Colonic mucosa (tissue), 4 donors: ENCODE measurements at places on chromosomes 12 and 14. TPM values are rescaled to one million over a fixed set of nuclear protein-coding genes. Genes with fewer than 3 reads are reported as not detected.
A peak's percentile ranks its signal among the peaks of the same experiment; 100 is the strongest.

The COL2A1 gene
- total RNA-seq, result 1.3 TPM

The PZP gene
- total RNA-seq, result not detected

- H3K4me3 ChIP-seq, result no peak overlapping the region
- DNase-seq, result no peak
- H3K4me1 ChIP-seq, result no peaks in the 10 kb centered on the region
- H3K36me3 ChIP-seq, result no peaks in the 10 kb centered on the region
- H3K27ac ChIP-seq, result no peak overlapping the region
Measured at GRCh38 chr12:103912069-103912468, 18.1 kb upstream of the HSP90B1 start.

GRCh38 chr14:92563359-92563758 is 49.8 kb downstream of the RIN3 start:
- H3K4me1 ChIP-seq, result no peaks in the 10 kb centered on the region
- DNase-seq, result no peak
- no peaks in the 10 kb centered on the region for H3K36me3 ChIP-seq
- H3K27me3 ChIP-seq, result no peaks in the 10 kb centered on the region

- H3K4me3 ChIP-seq, result no peak overlapping the region
- H3K36me3 ChIP-seq, result no peaks in the 10 kb centered on the region
Measured at GRCh38 chr14:103164779-103165178, 41.5 kb downstream of the TNFAIP2 start.

GRCh38 chr14:92568621-92569479 is 55.3 kb downstream of the RIN3 start:
- no peak overlapping the region for H3K4me3 ChIP-seq
- no peaks in the 10 kb centered on the region for H3K27me3 ChIP-seq
- no peaks in the 10 kb centered on the region for H3K36me3 ChIP-seq
- no peak for DNase-seq

- H3K27me3 ChIP-seq, result no peaks in the 10 kb centered on the region
- H3K4me1 ChIP-seq, result no peaks in the 10 kb centered on the region
- no peak for DNase-seq
- H3K4me3 ChIP-seq, result no peak overlapping the region
Measured at GRCh38 chr14:32121536-32121935, 44.4 kb downstream of the ARHGAP5 start.

- peak; percentile 29 for DNase-seq
- H3K36me3 ChIP-seq, result no peaks in the 10 kb centered on the region
- H3K4me1 ChIP-seq, result no peaks in the 10 kb centered on the region
- H3K27ac ChIP-seq, result no peak overlapping the region
Measured at GRCh38 chr12:120625557-120626419, 14.6 kb upstream of the CABP1 start.

GRCh38 chr12:15808250-15808649 is 19.1 kb upstream of the EPS8 start:
- H3K4me3 ChIP-seq, result no peak overlapping the region
- no peaks in the 10 kb centered on the region for H3K36me3 ChIP-seq
- no peak for DNase-seq
- H3K27ac ChIP-seq, result no peak overlapping the region

DNA sequence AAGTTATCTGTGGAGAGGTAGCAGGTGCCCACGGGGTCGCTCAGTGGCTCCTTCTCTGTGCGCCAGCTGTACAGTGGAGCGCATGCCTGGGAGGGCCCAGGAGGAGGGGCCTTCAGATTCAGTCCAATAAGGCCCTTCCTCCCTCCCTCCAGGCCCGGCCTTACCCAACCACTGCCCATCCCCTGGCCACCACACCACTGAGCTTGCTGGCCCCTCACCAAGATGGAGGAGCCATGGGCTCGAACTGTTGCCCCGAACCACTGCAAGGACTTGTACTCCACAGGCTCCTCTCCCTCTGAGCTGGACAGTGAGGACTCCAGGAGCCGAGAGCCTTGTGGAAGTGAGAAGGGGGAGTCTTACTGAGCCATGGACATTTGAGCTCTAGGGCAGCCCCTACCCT is 9.8 kb downstream of the ITGA5 start:
- DNase-seq, result no peak
- no peak overlapping the region for H3K27ac ChIP-seq
- no peaks in the 10 kb centered on the region for H3K27me3 ChIP-seq
- no peak overlapping the region for H3K4me3 ChIP-seq

- DNase-seq, result no peak
- no peaks in the 10 kb centered on the region for H3K4me1 ChIP-seq
- no peak overlapping the region for H3K4me3 ChIP-seq
Measured at GRCh38 chr12:93727195-93727811, 50.1 kb downstream of the CRADD start.

DNA sequence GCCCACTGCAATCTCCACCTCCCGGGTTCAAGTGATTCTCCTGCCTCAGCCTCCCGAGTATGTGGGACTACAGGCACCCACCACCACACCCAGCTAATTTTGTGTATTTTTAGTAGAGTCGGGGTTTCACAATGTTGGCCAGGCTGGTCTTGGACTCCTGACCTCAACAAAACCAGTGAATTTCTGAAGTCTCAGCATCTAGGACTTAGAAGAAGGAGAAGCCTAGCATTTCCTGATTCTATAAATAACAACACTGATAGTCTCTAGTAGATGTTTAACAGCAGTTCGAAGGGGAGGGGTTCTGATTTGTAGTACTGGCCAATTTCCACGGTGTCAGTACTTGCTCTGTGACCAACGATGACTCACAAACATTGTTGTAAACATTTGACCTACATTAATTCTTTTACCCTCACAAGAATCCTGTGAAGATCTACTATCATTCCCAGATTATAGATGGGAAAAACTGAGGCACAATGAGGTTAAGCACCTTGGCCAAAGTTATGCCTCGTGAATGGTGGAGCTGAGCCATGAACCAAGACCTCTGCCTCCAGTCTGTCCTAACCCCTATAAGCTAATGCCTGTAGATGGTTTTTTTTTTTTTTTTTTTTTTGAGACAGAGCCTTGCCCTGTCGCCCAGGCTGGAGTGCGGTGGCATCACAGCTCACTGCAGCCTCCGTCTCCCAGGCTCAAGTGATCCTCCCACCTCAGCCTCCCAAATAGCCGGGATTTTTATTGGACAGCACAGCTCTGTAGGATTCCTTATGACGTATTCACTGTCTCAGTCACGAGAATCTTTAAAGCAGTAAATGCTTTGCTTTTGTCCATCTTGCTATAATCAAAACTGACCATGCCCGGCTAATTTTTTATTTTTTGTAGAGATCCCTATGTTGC is 5.2 kb downstream of the P2RX4 start:
- H3K27ac ChIP-seq, result peak overlapping the region; percentile 94
- no peaks in the 10 kb centered on the region for H3K27me3 ChIP-seq
- no peak overlapping the region for H3K4me3 ChIP-seq
- H3K36me3 ChIP-seq, result no peaks in the 10 kb centered on the region
- DNase-seq, result peak; percentile 67

- H3K4me3 ChIP-seq, result no peak overlapping the region
- H3K36me3 ChIP-seq, result no peaks in the 10 kb centered on the region
- H3K4me1 ChIP-seq, result no peaks in the 10 kb centered on the region
- H3K27ac ChIP-seq, result no peak overlapping the region
- DNase-seq, result no peak
Measured at GRCh38 chr12:106122004-106122403, 16.8 kb downstream of the NUAK1 start.
